ENCODE measurements at places on chromosomes 6 and 20.

DNA sequence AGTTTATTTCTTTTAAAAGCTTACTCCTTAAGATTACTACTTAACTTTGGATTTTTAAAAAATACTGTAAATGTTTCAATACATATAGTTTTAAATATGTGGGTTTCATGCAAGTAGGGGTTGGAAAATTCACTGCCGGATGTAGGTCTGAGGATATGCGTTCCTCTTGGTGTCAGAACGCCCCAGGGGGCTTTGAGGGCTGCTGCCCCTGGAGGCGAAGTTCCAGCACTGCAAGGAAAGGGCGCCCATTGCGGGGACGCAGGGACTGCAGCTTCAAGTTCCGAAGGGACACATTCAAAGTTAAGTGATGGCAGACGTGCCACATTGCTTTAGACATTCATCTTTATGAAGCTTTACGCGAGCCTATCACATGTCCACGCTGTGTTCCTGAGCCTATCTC lies 152.9 kb downstream of the SOD2 start:
- ATAC-seq, result peak; percentile 73

GRCh38 chr6:119506631-119507174 lies 157.1 kb upstream of the MAN1A1 start:
- ATAC-seq, result no peak

GRCh38 chr6:169190970-169191369 lies 62.7 kb downstream of the THBS2 start:
- ATAC-seq, result no peak

DNA sequence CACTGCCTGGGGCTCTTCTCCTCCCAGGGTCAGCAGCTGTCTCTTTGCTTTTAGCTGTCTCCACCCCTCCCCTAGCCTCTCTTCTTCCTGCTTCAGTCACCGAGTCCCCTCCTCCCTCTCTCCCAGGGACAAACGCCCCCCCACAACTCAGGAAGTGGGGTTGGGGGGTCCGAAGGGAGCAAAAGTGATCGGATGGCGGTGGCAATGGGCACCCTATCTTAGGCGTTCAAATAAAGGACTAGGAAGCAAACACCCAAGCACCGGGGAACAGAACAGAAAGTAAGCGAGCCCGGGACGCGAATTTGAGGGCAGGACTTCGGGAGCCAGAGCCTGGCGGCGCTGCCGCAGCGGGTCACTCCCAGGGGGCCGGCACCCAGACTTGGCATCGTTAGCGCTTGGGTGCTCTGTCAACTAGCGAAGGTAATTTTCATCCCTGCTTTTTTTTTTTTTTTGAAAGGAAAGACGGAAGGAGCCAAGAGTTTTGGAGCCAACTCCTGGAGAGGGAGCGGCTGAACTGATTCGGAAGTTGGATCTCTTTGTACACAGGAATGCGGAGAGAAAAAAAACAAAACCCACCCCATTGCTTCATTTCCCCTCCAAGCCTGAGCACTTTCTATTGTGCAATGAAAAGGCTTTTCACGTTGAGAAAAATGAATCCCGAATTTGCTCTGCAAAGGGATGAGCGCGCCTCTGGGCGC lies 815 bp upstream of the ITPR3 start:
- ATAC-seq, result peak; percentile 72

- no peak for ATAC-seq
These were observed 311.3 kb upstream of the CNR1 start for GRCh38 chr6:88477413-88477812.

GRCh38 chr6:40334496-40335270 lies 252.5 kb downstream of the LRFN2 start:
- ATAC-seq, result no peak

GRCh38 chr20:2051946-2052345 lies 49.7 kb upstream of the STK35 start:
- no peak for ATAC-seq

GRCh38 chr6:152461556-152461955 lies 175.6 kb downstream of the SYNE1 start:
- no peak for ATAC-seq

Data from SK-N-SH treated with all-trans-retinoic acid at 6 μM for 48 hours (cell line).